GM23248 (cell line): ENCODE measurements at places on chromosomes 2 and 18. TPM values are rescaled to one million over a fixed set of nuclear protein-coding genes. Genes with fewer than 3 reads are reported as not detected.

- H3K36me3 ChIP-seq = no peaks in the 10 kb centered on the region
- H3K27ac ChIP-seq = no peak overlapping the region
- no peaks in the 10 kb centered on the region for H3K4me1 ChIP-seq
- H3K27me3 ChIP-seq = no peaks in the 10 kb centered on the region
These were observed 211.1 kb upstream of the GALNT5 start for GRCh38 chr2:157046396-157046795.

Gene SPC25
- total RNA-seq = 3.4 and 3.7 TPM in 2 replicates

DNA sequence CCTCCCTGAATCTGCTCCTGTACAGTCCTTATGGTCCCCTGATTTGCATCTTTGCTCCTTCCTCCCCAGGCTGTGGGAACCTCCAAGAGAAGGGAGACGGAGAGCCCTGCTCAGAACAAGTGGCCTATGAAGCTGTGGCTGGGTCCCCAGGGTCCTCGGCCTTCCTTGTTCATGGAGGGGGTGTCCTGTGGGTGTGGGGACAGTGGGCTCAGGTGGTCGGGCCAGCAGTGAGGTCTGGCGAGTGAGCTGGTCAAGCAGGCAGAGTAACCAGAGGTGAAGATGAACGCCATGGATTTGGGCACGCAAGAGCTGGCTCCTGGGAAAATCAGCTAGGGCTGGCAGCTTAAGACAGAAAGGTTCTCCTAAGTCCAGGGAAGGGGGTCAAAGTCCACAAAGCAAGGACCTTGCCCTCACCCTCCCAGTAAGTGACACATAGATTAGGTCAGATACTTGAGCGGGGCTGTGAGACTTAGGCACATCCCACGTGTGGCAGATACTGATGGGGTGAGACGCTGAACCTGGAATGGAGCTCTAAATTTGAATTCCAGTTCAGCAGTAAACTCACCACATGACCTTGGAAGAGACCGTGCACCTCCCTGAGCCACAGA, 24.8 kb downstream of the GNLY start:
- H3K4me1 ChIP-seq = peaks cover 11% of the 10 kb centered on the region
- no peak overlapping the region for H3K4me3 ChIP-seq
- no peak for DNase-seq
- no peaks in the 10 kb centered on the region for H3K27me3 ChIP-seq
- H3K27ac ChIP-seq = no peak overlapping the region
- no peaks in the 10 kb centered on the region for H3K36me3 ChIP-seq

DNA sequence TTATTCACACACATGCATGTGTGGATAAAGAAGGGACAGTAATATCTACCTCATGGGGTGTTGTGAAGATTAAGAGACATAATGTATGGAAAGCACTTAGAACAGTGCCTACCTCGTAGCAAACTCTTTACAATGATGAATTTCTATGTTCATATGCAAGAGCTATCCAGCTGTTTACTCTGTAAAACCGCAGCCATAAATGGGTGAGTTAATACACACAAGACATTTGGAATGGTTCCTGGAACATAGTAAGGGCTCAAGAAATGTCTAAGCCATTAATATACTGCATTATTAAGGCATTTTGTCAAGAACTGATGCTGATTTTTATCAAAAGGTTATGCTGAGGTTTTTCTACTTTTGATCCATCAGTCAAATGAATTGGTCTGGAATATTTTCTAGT, 1076.2 kb downstream of the TSN start:
- H3K27me3 ChIP-seq = no peaks in the 10 kb centered on the region
- no peak overlapping the region for H3K4me3 ChIP-seq
- DNase-seq = peak; percentile 16
- no peaks in the 10 kb centered on the region for H3K4me1 ChIP-seq
- no peaks in the 10 kb centered on the region for H3K36me3 ChIP-seq
- H3K27ac ChIP-seq = no peak overlapping the region

DNA sequence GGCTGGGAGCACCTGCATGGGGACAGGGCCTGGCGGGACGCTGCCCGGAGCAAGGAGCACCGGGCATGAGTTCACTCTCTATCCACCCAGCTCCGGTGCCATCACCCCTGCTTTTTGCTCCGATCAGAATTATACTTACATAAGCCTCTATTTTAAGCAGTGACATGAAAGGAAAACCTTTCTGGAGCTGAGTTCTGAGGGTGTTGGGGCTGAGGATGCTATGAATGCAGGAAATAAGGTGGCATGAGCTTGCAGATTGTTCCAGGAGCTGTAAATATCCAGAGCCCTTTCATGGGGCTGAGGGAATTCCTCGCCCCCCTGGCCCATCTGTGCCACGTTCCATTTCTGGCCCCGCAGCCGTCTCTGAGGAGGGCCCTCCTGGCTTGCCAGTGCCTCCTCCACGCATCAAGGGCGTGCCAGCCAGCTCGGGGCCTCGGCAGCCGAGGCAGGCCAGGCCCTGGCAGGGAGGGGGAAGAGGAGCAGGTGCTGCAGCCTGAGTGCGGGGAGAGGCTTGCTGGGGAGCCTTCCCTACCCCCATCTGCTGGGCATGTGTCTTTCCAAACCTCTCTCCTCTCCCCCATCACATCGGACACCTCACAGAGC, 91.7 kb upstream of the MCFD2 start:
- H3K27ac ChIP-seq = no peak overlapping the region
- no peak overlapping the region for H3K4me3 ChIP-seq
- peaks cover 39% of the 10 kb centered on the region for H3K36me3 ChIP-seq
- DNase-seq = no peak
- H3K27me3 ChIP-seq = no peaks in the 10 kb centered on the region
